ENCODE measurements at places on chromosomes 12 and 14. TPM values are rescaled to one million over a fixed set of nuclear protein-coding genes. Genes with fewer than 3 reads are reported as not detected.

PPP1R1A gene
- total RNA-seq: not detected

TM7SF3 gene
- total RNA-seq: 148 TPM

FGD4 gene
- 3.1 TPM for total RNA-seq

TUBA1C gene
- 585 TPM for total RNA-seq

KRT73 gene
- total RNA-seq: not detected

Measured in MG63 (cell line).